ENCODE measurements at places on chromosomes 2 and 18. TPM values are rescaled to one million over a fixed set of nuclear protein-coding genes. Genes with fewer than 3 reads are reported as not detected.

DNA sequence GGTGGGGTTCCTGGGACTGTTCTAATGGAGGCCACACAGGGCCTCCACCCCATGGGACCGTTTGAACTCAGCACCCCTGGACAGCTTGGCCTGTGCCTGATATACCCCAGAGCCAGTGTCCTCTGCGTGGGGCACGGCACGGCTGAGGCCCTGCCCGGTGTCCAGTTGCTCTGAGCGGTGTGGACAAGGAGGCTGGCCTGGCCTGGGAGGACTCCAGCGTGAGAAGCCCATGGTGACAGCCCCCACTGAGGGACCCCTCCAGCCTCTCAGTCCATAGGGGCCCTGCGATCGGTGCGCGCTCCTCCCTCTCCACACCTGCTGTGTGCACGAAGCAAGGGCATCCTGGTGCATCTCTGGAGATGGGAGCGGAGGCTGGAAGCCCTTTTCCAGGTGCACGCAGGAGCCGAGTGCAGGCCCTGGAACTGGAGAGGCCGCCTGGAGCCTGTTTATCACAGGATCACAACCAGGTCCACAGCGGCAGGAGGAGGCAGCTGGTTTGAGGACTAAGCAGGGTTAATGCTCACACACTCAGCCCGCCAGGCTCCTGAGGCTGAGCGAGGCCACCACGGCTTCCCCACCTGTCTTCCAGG lies 120.2 kb downstream of the PTGR3 start:
- peaks cover 7% of the 10 kb centered on the region for H3K4me1 ChIP-seq
- H3K4me3 ChIP-seq: no peak overlapping the region
- DNase-seq: no peak

DNA sequence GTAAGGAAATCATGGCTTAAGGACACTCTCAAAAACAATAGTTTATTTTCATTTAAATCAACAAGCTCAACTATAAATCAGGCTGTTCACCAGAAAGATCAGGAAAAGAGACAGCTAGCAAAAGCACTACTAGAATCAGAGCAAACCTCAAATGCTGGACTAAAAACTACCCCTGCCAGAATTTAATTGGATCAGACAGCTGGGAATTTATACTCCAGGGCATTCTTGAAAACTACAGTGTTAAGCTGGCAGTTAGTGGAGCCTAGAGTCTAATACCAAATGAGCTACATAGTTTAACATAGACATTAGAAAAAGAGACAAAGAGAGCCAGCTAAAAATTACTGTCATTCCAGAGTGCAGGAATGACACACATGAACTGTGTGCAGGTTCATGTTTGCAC lies 1016.4 kb upstream of the CRIM1 start:
- peaks cover 4% of the 10 kb centered on the region for H3K4me1 ChIP-seq
- peaks cover 12% of the 10 kb centered on the region for H3K36me3 ChIP-seq
- DNase-seq: no peak

GRCh38 chr18:21303895-21304294 lies 61.9 kb downstream of the GREB1L start:
- no peak overlapping the region for H3K27ac ChIP-seq
- H3K36me3 ChIP-seq: no peaks in the 10 kb centered on the region
- H3K4me1 ChIP-seq: peaks cover 17% of the 10 kb centered on the region
- H3K27me3 ChIP-seq: no peaks in the 10 kb centered on the region

Gene RESP18
- not detected for total RNA-seq

Gene INSIG2
- total RNA-seq: 10.7 TPM

Gene ANKRD62
- total RNA-seq: not detected

Measured in WTC11 (cell line).